ENCODE measurements at places on chromosomes 13 and 19.

DNA sequence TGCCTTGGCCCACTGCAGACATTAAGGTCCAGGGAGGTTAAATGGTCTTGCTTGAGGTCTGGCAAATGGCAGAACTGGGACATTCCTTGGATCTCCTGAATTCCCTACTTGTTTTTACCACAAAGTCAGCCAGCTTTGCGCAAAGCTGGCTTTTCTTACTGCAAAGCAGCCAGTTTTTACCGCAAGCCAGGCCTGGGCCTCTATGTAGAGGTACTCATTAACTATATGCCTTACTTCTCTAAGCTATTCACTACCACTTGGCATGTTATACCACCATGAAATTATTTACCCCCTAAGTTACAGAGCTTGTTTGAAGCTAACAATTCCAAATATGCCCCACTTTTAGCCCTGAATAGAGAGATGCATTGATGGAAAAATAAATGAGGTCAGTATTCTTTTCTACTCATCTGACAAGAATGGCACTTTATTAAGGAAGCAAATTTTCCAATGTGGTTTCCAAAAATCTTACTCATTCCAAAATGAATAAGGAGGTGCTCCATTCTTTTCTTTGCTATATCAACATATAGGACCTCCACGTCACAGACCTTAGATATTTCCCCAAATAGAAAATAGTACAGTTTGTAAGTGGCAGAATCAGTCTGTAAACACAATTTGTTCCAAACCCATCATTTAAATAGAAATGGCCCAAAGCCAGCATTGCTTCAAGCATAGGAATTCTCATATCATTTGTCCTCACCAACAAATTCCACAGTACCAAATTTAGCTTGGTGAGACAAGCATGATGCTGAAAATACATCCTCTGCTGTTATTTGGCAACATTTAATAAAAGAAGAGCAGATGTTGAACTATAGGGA is 143.9 kb upstream of the TSC22D1 start:
- no peak for DNase-seq

- peak; percentile 48 for DNase-seq
Measured at GRCh38 chr13:95155504-95155903, 145.7 kb downstream of the ABCC4 start.

DNA sequence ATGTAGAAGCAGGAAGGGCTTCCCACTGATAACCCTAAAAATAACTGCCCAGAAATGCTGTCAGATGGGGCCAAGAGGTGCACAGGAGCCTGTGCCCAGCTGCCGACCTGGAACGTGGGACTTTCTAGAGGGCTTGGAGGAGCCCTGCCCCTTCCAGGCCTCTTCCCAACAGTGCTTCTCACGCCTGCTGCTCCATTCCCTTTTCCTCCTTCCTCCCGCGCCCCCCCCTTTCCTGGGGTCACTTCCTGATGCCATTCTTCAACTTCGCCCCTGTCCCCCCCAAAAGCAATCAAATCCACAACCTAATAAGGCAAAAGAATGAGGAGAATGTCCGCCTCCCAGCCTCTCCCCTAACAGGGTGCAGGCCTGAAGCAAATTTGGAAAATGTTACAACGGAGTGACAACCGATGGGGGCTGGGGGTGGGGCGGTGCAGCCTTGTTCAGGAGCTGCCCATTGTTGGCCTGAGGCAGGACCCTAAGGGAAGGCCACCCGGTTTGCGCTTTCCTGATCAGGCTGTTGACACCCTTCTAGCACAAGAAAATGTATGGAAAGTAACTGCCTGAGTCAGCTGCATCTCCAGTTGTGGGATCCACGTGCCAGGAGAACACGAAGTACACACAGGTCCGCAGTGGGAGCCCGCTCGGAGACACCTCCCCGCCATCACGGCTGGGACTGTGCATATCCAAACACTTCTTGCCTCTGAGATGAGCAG is 18.7 kb downstream of the ACTN4 start:
- no peak for DNase-seq

DNA sequence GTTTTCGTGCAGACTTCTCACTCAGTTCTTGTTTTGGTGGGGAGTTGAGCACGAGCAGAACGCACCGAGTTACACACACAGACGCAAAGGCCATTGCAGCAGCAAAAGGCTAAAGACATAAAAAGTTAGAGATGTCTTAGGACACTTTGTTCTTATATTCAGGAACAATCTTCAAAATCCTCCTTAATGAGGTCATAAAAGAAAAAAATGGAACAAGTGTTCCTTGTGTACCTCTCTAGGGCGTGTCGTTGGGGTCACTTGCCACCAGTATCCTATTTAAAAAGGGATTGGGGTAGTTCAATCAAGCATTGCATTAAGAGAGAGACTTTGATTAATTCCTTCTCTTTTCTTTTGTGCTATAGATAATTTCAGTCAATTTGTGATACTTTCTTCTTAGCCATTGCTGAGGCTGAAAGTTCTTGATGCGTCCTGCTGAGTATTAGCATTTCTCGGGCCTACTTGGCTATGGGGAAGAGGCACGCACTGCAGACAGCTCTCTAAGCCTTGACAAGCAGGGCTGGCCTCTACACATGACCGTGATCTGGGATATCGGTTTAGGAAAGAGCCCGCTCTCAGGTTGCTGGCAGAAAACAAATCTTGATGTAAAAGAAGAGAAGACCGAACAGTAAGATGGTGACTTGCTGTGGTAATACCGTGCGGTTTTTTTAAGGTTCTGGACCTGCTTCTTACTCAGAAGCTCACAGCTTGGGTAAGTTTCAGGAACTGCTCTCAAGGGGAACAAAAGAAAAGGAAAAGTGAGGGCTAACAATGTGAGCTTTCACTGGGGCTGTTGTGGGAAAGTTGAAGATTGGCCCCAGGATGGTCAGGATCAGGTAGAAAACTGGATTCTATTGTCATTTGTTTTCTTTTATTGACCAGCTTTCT is 223.6 kb downstream of the TM9SF2 start:
- DNase-seq, result no peak

DNA sequence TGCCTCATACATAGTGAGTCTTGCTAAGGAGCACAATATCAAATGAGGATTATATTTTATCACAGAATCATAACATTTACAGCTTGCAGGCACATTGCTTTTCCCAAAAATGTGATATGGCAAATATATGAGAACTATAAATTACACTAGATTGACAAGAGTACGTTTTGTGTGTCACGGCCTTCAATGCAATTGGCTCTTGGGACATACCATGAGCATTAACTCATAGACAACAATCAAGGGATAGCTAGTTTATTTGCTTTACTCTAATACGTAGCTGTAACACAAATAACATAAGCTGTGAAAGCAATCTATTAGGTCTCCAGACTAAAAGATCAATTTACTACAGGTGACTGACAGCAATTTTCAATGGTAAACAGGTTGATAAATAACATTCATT is 17.8 kb downstream of the LHFPL6 start:
- no peak for DNase-seq

DNA sequence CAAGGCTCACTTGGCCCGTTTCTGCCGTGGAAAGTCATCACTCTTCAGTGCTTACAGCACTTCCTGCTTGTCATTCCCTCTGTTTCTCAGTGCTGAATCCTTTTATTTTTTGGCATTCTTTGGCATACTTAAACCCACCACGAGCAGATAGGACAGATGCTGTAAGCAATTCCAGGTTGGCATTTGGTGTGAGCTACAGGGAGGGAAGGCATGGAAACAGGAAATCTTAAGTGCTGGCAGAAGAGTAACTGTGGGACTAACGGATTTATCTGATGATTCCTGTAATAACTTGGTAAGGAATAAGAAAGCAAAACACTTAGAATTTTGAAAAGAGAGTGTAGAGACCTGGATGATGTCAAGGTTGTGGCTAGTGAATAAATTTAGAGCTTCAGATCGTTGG is 273.4 kb downstream of the GPC6 start:
- no peak for DNase-seq

GRCh38 chr19:50214699-50215543 is 11.5 kb downstream of the MYH14 start:
- DNase-seq, result no peak

GRCh38 chr13:107721125-107721869 is 494.0 kb downstream of the LIG4 start:
- no peak for DNase-seq

Data from NCI-H774 (cell line).